ENCODE measurements at places on chromosomes 13 and 19.

GRCh38 chr13:26502826-26503225, 54.7 kb upstream of the WASF3 start:
- DNase-seq: peak; percentile 24

GRCh38 chr19:45506246-45506988, 862 bp upstream of the VASP start:
- peak; percentile 66 for DNase-seq

- peak; percentile 3 for DNase-seq
Measured at GRCh38 chr13:97849305-97849704, 104.2 kb upstream of the IPO5 start.

GRCh38 chr13:99071666-99072065, 93.8 kb upstream of the DOCK9 start:
- DNase-seq: no peak

- DNase-seq: no peak
Measured at GRCh38 chr19:6856749-6857372, 30.5 kb upstream of the ADGRE1 start.

- no peak for DNase-seq
Measured at GRCh38 chr13:99124794-99125316, 75.8 kb upstream of the UBAC2 start.

DNA sequence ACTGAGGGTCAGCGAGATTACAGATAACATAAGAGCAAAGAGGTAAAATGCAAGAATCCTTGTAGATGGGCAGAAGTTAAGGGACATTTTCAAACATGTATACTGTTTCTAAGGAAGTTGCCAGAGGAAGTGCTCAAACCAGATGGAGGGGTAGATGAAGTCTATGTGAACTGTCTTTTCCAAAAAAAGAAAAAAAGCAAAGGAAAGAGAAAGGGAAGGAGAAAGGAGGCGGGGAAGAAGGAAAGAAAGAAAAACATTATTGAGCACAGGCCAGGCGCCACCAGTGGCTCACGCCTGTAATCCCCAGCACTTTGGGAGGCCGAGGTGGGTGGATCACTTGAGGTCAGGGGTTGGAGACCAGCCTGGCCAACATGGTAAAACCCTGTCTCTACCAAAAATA, 5.3 kb downstream of the DMAC2 start:
- DNase-seq: no peak

DNA sequence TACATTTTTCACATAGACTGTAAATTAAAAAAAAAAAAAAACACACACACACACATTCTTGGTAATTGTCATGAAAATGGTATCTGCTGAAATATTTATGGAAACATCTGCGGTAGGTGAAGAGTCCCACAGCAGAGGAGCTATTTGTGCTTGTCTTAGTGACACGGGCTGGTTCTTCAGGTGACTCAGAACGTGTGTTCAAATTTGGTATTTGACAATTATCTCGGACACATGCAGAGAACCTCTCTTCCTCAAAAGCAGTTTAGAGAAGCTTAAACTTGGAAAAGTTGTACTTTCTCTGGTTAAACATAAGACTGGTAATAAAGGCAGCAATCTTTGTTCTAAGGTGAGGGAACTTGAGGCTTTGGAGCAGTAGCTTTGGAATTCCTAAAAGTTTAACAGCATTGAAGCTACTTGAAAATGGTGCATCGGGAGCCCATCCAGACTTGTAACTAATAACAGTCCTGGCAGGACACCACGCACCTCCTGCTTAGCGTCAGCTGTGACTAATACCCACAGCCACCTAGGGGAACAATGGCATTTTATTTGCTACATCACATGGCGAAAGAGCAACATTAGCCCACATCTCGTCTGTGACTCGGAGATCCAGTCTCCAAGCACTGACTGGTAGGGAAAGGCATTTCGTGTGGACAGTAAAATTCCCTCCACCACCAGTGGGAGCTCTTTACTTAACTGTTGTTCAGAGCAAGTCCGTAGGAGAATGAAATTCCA, 1505.1 kb upstream of the SLC10A2 start:
- DNase-seq: peak; percentile 41

GRCh38 chr13:53201454-53202225, 173.0 kb downstream of the OLFM4 start:
- no peak for DNase-seq

- no peak for DNase-seq
Measured at GRCh38 chr19:45408830-45409556, 2.5 kb downstream of the POLR1G start.

- no peak for DNase-seq
Measured at GRCh38 chr13:46211116-46211482, 629 bp upstream of the LRRC63 start.

DNA sequence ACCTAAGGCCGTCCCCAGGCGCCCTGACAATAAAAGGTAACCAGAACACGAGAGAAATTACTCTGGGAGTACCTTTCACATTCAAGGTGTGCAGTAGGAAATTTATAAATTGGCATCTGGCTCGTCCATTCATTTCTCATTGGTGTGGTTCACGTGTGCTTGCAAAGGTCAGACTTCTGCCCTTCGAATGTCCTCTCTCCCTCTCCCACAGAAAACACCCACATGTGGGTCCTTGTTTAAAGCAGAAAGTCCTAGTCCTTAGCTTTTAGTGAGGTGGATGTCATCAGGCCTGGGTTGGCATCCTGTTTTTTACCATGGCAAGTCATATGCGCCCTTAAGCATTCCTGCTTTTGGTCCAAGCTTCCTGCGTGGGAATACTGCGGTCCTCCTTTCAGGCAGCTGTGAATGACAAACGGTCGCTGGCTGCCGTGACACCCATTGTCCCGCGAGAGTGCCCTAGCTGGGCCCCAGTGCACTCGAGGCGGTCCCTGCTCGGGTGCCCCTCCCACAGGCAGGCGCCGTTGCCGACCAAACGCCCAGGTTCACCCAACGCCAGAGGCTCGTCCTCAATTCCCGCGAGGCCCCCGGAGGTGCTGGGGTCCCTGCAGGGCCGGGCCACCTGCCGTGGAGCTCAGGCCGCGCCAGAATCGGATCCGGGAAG, at the start of gene NUDT19:
Gene NUDT19 (plus strand): TSS at position 531 of the 661 bp plus-strand sequence. CDS start 140 bp downstream, outside the sequence.
- peak; percentile 13 for DNase-seq

DNA sequence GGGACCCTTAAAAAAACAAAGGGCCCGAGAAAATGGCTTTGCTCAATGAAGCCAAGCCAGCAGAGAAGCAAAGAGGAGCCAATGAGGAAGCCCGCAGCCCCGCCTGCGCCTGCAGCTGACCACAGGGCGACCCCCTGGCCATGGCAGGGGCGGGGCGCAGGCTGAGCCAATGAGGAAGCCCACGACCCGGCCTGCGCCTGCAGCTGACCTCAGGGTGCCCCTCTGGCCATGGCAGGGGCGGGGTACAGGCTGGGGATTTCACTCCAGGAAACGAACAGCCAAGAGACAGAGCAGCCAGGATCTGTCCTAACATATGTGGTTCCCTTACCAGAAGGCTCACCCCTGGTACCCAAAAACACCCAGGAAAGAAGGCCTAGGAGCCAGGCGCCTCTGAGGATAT, 101.4 kb downstream of the STK24 start:
- DNase-seq: no peak

DNA sequence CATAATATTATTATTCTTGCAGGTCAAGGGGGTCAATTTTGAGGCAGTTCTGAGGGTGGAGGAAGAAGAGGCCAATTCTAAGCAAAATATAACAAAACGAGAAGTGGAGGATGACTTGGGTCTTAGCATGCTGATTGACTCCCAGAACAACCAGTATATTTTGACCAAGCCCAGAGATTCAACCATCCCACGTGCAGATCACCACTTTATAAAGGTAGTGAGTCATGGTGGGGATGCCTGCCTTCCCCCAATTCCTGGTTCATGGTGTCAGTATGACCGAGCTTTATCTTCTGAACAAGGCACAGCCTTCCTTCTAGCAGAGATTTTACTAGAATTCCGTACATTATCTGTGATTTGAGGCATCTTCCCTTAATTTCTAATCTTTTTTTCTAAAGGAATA, 9.4 kb upstream of the DCUN1D2 start:
- DNase-seq: no peak

DNA sequence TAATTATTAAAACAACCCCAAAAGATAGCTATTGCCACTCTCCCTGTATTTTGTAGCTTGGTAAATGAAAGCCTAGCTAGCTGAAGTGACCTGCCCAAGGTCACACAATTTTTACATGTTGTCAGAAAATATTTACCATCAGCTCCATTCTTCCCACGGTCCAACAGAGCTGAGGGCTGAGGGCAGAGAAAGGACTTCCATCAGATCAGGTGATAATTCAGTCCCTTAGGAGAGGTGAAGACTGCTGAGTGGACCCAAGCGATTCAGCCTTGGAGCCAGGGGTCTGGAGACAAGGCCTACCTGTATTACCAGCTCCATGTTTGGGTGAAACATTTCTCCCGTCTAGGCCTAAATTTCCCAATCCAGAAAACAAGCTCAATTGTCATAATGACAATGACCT, 149.5 kb upstream of the TSHZ3 start:
- no peak for DNase-seq

DNA sequence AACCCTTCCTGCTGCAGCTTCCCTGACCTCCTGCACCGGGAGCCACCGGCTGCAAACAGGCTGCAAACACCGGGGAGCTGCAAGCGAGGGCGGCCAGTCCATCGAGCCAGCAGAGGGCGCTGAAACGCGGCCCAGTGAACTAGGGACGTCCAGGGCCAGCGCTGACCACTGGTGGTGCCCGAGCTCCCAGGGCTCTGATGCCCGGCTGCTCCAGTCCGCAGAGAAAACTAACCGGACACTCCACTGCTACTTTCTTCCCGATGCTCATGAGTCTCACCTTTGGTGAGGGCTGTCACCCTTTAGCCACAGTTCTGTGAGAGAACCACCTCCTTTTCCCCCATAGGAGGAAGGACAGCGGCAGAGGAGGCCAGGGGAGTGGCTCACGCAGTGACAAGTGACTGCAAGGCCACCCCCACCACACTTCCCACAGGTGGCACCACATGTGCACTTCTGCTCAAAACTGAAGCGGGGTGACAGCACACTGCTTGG, 82.8 kb upstream of the MTIF3 start:
- DNase-seq: peak; percentile 41

- DNase-seq: no peak
Measured at GRCh38 chr19:17340302-17340870, 3.0 kb downstream of the GTPBP3 start.

DNA sequence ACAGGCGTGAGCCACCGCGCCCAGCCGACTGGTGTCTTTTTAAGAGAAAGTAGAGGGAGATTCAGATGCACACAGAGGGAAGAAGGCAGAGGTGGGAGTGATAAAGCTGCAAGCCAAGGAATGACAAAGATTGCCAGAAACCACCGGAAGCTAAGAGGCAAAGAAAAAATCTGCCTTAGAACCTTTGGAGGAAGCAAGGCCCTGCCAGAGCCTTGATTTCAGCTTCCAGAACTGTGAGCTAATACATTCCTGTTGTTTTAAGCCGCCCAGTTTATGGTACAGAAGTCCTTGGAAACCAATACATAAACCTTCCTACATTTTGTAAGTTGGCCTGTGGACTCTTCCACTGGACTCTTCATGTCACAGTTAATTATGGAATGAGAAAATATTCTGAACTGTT, 71.7 kb upstream of the SOX21 start:
- no peak for DNase-seq

- no peak for DNase-seq
Measured at GRCh38 chr13:46663206-46664037, 110.5 kb downstream of the LRCH1 start.

DNA sequence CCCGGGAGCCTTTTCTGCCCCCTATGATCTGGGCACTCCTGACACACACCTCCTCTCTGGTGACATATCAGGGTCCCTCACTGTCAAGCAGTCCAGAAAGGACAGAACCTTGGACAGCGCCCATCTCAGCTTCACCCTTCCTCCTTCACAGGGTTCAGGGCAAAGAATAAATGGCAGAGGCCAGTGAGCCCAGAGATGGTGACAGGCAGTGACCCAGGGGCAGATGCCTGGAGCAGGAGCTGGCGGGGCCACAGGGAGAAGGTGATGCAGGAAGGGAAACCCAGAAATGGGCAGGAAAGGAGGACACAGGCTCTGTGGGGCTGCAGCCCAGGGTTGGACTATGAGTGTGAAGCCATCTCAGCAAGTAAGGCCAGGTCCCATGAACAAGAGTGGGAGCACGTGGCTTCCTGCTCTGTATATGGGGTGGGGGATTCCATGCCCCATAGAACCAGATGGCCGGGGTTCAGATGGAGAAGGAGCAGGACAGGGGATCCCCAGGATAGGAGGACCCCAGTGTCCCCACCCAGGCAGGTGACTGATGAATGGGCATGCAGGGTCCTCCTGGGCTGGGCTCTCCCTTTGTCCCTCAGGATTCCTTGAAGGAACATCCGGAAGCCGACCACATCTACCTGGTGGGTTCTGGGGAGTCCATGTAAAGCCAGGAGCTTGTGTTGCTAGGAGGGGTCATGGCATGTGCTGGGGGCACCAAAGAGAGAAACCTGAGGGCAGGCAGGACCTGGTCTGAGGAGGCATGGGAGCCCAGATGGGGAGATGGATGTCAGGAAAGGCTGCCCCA, 8.5 kb upstream of the CEACAM7 start:
- no peak for DNase-seq

- no peak for DNase-seq
Measured at GRCh38 chr19:20103091-20103740, 25.4 kb downstream of the ZNF90 start.

- peak; percentile 29 for DNase-seq
Measured at GRCh38 chr19:36060430-36060829, 5.7 kb downstream of the WDR62 start.

DNA sequence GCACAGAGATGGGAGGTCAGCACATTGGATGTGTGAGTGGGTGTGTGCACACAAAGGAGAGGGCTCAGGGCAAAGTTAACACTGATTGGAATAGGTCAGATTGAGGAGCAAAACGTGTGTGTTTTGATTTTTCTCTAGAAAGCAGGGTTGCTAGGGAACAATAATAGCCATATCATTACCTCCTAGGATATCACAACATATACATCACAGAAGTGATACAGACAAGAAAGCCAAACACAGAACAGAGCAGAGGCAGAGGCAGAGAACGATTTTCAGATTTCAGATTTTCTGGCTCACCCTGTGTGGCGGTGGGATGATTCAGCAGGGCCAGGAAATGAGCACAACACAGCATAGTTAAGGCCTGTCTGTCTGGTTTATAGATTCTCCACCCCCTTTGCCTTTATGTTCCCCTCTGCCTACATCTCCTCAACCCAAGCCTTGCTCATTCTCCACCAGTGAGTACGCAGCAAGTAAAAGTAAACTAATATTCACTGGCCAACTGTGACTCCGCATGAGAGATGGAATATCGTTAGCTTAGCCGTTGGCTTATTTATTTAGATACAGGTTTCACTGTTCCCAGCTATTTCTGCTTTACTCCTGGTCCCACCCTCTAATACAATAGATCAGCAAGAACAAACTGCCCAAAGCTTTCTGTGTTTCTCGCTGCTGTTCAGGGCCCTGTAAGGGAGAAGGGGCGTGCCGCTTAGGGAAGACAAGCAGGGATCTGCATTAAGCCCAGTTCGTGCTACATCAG, 182.7 kb upstream of the TSC22D1 start:
- DNase-seq: peak; percentile 87

GRCh38 chr19:54172471-54173358, at the start of gene TMC4:
TSS of gene TMC4 (minus strand) at chr19:54173160. CDS start at chr19:54173117, 43 bp downstream.
- DNase-seq: no peak

- no peak for DNase-seq
Measured at GRCh38 chr13:31029102-31029501, 96.6 kb downstream of the TEX26 start.

GRCh38 chr19:20186174-20186573, 19.2 kb downstream of the ZNF486 start:
- DNase-seq: no peak
